Omental fat pad (tissue), 4 donors: ENCODE measurements at places on chromosomes 3 and 15.

DNA sequence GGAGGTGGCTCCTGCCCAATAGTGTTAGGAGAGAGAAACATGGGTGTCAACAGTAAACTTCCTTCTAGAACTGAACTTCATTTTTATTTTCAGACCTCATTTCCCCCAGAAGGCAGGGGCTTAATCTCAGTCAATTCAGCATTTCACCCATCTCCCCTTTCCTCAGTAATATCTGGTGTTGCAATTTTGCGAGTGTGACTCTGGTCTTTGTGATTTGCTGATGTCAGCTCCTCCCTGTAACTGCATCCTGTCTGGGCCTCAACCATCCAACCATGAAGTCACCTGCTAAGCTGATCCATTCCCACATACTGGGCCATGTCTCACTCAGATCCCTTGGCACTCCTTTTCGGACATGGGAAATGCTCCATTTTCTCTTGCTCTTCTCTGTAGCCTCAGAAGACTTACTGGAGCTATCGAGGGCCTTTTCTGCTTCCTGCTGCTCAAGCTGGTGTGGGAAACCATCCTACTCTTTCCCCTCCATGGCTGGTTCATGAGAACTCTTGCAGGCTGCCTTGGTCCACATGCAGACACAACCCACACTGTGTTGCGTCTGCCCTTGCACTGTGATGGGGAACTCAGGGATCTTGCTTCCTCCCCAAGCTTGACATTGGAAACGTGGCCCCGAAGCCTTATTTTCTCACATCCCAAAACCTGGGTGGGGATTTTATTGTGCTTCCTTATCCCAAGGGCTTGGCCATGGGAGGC lies 24.6 kb downstream of the CCR4 start:
- DNase-seq, result no peak

DNA sequence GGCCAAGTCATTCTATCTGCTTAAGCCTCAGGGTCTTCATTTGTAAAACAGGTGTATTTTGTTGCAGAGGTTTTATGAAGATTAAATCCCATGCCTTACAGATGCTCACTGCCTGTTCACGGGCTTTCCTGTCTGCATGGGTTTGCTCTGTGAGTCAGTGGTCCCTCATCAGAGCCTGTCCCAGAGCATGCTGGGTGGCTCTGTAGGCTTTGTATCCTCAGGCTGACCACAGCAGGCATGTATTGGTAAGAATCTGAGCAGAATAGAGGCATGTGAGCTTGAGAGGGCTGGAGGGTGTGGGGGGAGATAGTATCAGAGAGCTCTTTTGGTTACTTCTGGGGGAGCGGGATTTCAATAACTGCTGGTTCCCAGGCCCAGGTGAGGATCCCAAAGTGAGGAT lies 45.4 kb upstream of the PLXNA1 start:
- DNase-seq, result no peak

DNA sequence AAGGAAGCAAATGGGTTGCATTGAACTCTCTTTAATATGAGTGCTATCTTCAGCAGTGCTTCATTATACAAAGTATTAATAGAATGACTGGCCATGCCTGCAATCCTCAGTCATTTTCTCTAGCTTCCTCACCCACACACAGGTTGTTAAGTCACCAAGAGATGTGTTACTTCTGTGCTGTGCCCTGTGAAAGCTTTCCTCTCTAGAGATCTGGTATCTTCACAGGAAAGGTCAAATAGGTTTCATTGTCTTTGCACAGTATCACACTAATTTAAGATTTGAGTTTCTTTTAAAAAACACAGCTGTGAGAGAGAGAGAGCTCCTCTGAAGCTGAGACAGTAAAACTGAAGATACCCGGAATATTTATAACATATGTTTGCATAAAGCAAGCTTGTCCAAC lies 278.6 kb downstream of the CNTN4 start:
- no peak for DNase-seq

- no peak for DNase-seq
These were observed 72.5 kb upstream of the PRR23C start for GRCh38 chr3:139117136-139117675.

- DNase-seq, result no peak
These were observed 3.6 kb downstream of the TAGLN3 start for GRCh38 chr3:112002096-112002971.

GRCh38 chr3:84891851-84892250 lies 66.9 kb upstream of the CADM2 start:
- no peak for DNase-seq

DNA sequence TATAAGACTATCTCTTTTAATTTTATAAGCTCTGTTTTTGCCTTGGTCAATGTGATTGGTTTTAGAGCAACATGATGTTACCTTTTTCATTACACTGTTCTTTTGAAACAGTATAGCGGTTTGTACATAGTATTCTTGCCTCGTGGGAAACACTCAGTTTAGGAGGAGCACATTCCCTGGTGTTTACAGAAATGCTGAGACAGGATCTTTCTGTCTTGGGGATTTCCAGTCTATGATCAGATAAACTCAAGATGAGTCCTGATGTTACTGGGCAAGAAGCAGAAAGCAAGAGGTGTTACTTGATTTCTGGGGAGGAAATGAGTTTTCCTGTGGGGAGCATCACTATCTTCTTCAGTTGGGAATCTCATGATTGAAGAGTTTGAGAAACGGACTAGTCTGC lies 2.5 kb downstream of the TMEM266 start:
- DNase-seq, result no peak

DNA sequence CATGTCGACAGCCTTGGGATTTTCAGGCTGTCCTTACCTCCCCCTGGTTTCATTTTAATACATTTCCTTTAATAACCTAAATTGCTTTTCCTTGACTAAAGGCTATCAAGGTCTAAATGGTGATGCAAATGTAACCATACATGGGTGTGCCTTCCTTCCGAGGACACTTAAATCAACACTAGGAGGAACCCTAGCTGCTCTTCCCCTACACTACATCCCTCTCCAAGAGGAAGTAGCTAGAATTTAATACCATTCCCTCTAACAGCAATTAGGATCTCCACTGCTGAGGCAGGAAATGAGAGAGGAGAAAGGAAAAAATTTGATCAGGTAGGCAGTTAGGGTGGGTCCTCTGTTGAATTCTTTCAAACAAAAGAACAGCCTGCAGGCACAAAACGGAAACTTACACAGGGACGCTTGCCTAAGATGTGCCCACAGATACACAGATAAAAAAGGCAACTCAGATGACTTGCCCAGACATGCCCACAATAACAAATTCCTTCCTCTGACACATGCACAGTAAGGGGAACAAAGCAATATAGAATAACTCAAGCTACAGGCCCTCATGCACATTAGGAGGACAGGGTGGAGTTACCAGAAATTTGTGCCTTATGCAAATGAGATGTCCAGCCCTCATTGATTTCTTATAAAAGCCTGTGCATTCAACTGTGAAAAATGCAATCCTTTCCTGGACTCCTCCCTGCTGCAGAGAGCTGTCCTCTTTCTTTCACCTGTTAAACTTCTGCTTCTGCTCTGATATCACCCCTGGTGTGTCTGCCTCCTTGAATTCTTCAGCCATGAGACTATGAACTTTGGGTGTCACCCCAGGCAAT lies 1024.4 kb upstream of the CADM2 start:
- no peak for DNase-seq

- no peak for DNase-seq
These were observed 34.3 kb downstream of the TMEM40 start for GRCh38 chr3:12724794-12725193.

GRCh38 chr3:120561251-120562045 lies 34.7 kb upstream of the NDUFB4 start:
- DNase-seq, result peak; percentile 63

DNA sequence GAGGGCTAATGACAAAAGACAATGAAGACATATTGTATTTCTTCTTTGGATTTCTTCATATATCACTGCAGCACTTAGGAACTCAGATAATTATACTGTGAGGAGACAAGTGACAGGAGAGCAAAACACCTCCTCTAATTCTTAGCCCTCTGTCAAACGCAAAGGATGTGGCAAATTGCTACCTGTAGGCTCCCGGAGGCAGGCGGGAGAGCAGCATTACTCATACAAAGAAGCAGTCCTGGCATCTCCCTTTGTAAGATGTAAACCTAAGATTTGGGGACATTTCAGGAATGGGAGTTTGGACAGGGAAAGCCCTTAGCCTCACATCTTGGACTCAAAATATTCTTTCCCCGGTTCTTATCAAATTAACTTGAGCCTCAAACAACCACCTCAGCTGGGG lies 460.8 kb downstream of the SOX2 start:
- DNase-seq, result no peak

DNA sequence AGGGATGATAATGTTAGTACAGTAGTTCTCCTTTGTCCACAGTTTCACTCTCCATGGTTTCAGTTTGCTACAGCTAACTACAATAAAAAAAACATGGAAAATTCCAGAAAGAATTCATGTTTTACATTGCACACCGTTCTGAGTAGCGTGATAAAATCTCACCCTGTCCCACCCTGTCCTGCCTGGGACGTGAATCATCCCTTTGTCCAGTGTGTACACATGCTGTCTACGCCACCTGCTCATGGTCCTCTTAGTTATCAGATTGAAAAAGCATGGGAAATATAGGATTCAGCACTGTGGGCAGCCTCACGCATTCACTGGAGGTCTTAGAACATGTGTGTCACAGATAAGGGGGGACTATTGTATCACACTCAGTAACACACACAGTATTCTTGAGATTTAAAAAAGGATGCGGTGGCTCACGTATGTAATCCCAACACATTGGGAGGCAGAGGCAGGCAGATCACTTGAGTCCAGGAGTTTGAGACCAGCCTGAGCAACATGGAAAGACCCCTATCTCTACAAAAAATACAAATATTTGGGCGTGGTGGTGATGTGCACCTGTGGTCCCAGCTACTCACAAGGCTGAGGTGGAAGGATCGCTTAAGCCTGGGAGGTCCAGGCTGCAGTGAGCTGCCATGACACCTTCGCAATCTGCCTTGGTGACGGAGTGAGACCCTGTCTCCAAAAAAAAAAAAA lies 8.7 kb upstream of the FLNB start:
- no peak for DNase-seq

DNA sequence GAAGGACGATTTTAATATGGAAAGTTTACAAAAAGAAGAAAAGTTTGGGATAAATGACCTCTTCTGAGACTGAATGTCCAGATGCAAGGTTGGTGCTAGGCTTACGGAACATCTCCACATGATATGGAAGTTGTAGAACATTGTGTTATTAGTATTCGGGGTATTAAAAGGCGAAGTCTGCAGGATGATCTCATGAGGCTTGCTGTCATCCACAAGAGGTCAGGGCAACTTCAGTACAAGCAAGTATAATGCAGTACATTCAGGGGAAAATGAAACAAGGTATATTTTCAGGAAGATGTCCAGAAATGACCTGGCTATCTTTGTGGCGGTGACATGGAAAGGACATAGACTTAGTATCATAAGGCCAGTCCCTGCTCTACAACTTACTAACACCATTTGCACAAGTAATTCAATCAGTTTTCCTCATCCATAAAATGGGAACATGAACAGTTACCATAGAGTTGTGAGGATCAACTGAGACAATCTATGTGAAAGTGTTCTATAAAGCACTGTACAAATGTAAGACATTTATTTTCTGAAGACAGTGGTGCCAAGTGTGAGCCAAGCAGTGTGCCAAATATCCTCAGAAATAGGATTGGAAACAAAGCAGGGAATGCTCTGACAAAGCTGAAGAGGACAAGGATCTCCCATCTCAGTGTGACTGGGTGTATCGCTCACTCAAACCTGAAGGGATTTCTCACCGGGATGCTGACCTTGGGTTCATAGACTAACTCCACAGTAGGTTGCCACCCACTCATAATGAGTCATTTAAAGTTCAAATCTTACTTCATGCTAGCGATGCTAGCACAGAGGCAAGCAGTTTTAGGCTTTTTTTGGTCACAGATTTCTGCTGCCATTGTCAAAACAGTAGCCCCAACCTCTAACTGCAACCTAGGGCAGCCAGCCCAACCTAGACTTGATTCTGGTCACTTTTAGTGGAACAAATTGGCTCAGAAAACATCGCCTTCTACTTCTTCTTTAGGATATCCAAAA lies 118.3 kb downstream of the TIGIT start:
- DNase-seq, result no peak

DNA sequence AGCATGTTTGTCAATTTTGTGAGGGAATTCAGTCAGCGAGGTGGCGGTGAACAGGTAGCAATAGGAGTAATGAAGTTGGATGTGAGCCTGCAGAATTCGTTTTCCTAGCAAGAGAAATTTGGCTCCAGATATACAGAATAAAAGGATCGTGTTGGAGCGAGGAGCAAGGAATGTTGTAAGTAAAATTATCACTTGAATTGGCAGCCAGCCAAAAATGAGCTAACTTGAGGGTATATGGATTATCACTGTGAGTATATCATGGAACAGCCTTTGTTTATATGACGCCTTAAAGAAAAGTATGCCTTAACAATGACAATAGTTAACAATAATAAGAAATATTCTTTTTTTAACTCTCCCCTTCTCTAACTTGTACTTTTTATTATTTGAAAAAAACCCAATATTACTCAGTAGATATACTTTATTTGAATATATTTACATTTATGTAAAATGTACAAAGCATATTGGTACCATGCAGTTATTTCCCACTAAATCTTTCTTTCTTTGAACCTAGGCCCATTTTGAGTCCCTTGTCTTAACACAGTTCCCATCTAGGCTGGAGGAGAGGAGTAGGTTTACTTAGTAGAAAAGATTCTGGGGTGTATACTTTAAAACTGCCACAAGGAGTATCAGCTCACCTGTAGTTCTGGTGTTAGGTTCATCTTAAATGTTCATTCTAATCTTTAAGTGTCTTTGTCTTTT lies 29.3 kb downstream of the EPHA6 start:
- DNase-seq, result no peak

- no peak for DNase-seq
These were observed 27.8 kb downstream of the BMF start for GRCh38 chr15:40080847-40081246.

DNA sequence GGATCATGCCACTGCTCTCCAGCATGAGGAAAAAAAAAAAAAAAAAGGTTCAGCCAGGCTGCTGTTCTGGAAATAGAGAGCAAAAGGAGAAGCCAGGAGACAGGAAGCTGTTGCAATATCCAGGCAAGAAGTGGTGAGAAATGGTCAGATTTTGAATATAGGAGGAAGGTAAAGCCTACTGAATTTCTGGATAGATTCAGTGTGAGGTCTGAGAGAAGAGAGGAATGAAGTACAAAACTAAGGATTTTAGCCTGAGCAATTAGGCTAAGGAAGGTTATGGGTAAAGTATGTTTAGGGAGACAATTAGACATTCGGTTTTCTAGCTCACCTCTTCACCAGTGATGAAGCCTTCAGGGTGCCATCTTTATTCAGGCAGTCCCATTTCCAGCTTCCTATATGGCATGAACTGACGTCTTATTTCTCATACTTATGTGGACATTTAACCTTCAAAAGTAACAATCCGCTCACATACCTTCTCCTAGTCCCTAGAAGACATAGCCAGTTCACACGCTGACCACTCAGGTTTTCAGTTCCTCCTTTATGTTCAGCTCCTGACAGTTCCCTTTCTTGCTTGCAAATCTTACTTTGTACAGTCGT lies 57.2 kb downstream of the KIF9 start:
- DNase-seq, result no peak
